ENCODE measurements at places on chromosomes 3 and 15. TPM values are rescaled to one million over a fixed set of nuclear protein-coding genes. Genes with fewer than 3 reads are reported as not detected.

Gene CLDN11
- not detected for total RNA-seq

Gene AGBL1
- total RNA-seq = not detected

Gene SMCO1
- not detected for total RNA-seq

Gene PPP1R14D
- total RNA-seq = not detected

Gene ARGFX
- not detected for total RNA-seq

Gene STRIT1
- total RNA-seq = not detected

Gene SLC38A3
- total RNA-seq = 7.2 TPM

Gene ADGRG7
- total RNA-seq = 22.5 TPM

Gene ZNF660
- total RNA-seq = 0.08 TPM

Gene SH2D7
- not detected for total RNA-seq

Gene TMEM40
- total RNA-seq = not detected

Gene C2CD4A
- 0.11 TPM for total RNA-seq

Gene SRGAP3
- total RNA-seq = 2.3 TPM

Gene IQCF5
- not detected for total RNA-seq

Gene POLR2M
- 103 TPM for total RNA-seq

Gene CSPG5
- 0.22 TPM for total RNA-seq

Gene KBTBD8
- total RNA-seq = 12.1 TPM

Gene STXBP5L
- not detected for total RNA-seq

Gene GATA2
- 0.27 TPM for total RNA-seq

Gene ZBED2
- 0.22 TPM for total RNA-seq

Gene NEK10
- total RNA-seq = 0.22 TPM

Gene TBC1D23
- total RNA-seq = 43.9 TPM

Gene EPHA6
- total RNA-seq = not detected

Gene DGKG
- total RNA-seq = not detected

Gene AADACL2
- not detected for total RNA-seq

Gene ILDR1
- total RNA-seq = not detected

Gene EXD1
- not detected for total RNA-seq

Gene TRPC1
- 3.3 TPM for total RNA-seq

Gene CIDEC
- not detected for total RNA-seq

Gene KBTBD13
- total RNA-seq = not detected

Gene ZNF385D
- total RNA-seq = not detected

Gene ACTC1
- not detected for total RNA-seq

Gene RAB5A
- 120 TPM for total RNA-seq

Gene COL8A1
- not detected for total RNA-seq

Gene PLA2G4D
- not detected for total RNA-seq

Gene GCSAM
- 3.1 TPM for total RNA-seq

Gene NAALADL2
- 1.7 TPM for total RNA-seq

Gene MCF2L2
- total RNA-seq = 5.8 TPM

Gene FOXB1
- total RNA-seq = not detected

Gene P2RY12
- not detected for total RNA-seq

Gene DPPA2
- total RNA-seq = not detected

Gene HRG
- total RNA-seq = not detected

Gene CAMK1
- not detected for total RNA-seq

Gene C3orf85
- not detected for total RNA-seq

Gene KNG1
- total RNA-seq = not detected

Measured in CD8-positive, alpha-beta T cell (primary cell).